ENCODE measurements at places on chromosomes 11 and 22.

GRCh38 chr22:38753948-38754750 lies 1.6 kb downstream of the SUN2 start:
- no peak for DNase-seq

DNA sequence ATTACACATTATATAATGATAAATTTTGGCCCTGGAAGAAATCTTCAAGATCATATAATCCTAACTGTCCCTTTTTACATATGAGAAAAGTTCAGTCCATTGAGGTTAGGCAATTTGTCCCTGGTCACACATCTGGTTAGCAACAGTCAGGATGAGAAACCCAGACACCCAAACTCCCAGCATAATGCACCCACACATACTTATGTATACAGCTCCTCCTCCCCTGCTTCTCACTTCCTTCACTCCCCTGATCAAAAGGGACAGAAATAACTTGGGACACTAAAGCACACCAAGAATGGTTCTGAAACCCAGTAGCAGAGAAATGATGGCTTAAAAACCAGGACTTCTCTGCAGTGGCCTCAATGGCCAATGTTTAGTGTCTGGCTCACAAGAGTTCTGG lies 11.1 kb downstream of the NUMA1 start:
- no peak for DNase-seq

DNA sequence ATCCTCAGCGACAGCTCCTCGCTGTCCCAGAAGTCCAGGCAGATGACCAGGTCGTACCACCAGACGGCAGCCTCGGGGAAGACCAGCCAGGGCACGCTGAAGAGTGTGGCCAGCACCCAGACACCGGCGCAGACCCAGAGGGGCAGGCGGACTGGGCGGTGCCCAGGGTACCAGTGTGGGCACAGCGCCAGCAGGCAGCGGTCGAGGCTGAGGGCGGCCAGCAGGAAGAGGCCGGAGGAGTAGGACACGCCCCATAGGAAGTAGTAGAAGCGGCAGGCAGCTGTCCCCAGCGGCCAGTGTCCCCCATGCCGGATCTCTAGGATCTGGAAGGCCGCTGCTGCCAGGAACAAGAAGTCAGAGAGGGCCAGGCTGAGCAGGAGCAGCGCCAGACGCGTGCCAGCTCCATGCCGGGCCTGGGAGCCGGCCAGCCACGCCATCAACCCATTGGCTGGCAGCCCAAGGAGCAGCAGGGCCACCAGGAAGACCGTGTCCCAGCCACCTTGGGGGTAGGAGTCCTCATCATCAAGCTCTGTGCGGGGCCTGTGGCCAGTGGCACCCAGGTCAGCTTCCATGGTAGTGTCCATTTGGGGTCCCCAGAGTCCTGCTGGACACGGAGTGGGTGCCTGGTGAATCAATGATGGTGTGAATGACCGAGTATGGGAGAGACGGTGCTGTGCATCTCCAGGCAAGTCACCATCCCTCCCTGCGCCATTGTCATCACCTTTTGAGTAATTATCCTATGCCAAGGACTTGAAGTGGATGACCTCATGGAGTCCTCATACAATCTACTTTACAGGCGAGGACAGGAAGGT lies at the start of gene GPR152:
GPR152 (minus strand) TSS at position 589 of the 812 bp plus-strand sequence; CDS start at position 584, 5 bp downstream.
- no peak for DNase-seq

GRCh38 chr22:30637701-30638114 lies 2.1 kb downstream of the SLC35E4 start:
- no peak for DNase-seq

- DNase-seq, result no peak
Measured at GRCh38 chr11:12890476-12890875, 118.6 kb upstream of the RASSF10 start.

DNA sequence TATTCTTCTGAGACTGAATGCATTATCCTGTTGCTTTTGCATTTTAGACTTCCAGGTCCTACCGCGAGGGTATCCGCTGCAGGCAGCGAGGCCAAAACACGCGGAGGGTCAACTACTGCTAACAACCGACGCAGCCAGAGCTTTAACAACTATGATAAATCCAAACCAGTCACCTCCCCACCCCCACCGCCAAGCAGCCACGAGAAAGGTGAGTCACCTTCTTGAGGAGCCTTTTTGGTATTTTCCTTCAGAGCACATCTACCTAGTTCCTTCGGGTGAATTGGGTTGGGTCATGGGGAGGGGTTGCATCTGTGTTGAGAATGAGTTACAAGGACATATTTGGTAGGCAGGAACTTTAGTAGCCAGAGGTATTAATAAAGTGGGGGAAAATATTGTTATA lies 179.8 kb downstream of the NAV2 start:
- no peak for DNase-seq

DNA sequence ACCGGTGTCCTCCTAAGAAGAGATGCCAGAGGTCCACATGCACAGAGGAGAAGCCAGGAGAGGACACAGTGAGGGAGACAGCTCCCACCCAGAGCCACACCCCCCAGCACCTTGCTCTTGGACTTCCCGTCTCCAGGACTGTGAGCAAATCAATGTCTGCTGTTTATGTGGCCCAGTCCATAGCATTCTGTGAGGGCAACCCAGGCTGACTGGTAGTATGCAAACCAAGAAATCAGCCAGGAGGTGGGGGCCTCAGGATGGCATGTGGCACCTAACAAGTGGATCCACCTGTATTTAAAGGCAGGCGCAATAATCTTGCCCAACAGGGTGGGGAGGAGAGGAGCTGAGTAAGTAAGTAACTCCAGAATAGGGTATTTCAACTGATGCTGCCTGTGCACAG lies 136.4 kb downstream of the BRD1 start:
- DNase-seq, result no peak

DNA sequence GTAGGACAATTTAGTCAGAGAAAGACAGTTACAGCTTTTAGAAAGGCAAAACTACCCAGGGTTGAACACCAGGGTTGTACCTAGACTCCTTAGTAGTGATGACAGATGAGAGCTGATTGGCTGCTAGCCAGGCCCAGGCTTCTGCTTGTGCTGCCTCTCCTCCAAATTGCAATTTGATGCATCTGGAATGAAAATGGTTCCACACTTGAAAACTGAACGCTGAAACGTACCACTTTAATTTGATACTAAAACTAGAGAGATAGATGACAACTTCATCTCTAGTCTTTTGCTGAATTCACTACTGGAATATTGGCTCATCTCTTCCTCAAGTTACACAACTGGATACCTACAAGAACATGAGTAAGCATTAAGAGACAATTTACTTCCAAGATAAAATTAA lies 19.2 kb upstream of the FNBP4 start:
- DNase-seq, result no peak

DNA sequence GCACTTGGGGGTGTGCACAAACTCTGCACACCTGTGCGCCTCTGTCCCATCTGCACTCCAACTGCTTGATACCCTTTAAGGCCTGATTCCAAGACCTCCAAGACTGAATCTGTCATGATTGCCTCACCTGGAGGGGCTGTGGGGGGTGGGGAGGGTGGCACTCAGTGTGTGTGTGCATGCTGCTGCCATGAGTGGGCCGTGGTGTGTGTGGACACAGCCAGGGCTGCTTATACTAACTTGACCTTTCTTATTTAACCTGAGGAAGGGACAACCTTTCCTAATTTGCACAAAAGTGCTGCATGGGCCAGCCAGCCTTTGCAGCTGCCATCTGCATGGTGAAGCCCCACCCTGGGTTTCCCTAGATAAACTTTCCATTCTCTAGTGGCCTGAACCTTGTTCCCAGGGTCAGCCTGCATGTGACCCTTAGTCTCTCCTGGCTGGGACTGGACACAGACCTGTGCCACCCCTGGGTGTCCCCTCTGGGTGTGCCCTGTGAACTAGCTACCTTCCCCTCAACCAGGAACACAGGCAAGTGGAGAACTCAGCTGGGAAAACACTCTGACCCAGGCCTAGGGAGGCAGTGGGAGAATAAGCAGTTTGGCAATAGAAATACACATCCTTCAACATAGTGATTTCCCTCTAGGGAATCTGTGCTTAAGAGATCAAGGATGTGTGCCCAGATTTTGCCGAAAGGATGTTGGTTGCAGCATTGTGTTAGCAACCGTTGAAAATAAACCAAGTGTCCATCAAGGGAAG lies 45.4 kb upstream of the DKK3 start:
- no peak for DNase-seq

- no peak for DNase-seq
Measured at GRCh38 chr11:92295175-92296137, 70.8 kb downstream of the FAT3 start.

- DNase-seq, result no peak
Measured at GRCh38 chr22:38298312-38299005, 18.8 kb downstream of the CSNK1E start.

Data from activated CD4-positive, alpha-beta T cell treated with anti-CD3 and anti-CD28 coated beads for 24 hours (primary cell).